8988T (cell line): ENCODE measurements at places on chromosomes 13 and 19.
A peak's percentile ranks its signal among the peaks of the same experiment; 100 is the strongest.

- no peak for DNase-seq
Observed at GRCh38 chr19:33429891-33430673, 56.6 kb downstream of the CEBPG start.

GRCh38 chr19:39160523-39160861 lies 34.9 kb downstream of the PAK4 start:
- DNase-seq, result no peak

- DNase-seq, result no peak
Observed at GRCh38 chr13:80083853-80084676, 256.9 kb downstream of the SPRY2 start.

GRCh38 chr19:56720281-56720680 lies 48.7 kb upstream of the ZNF835 start:
- DNase-seq, result no peak

DNA sequence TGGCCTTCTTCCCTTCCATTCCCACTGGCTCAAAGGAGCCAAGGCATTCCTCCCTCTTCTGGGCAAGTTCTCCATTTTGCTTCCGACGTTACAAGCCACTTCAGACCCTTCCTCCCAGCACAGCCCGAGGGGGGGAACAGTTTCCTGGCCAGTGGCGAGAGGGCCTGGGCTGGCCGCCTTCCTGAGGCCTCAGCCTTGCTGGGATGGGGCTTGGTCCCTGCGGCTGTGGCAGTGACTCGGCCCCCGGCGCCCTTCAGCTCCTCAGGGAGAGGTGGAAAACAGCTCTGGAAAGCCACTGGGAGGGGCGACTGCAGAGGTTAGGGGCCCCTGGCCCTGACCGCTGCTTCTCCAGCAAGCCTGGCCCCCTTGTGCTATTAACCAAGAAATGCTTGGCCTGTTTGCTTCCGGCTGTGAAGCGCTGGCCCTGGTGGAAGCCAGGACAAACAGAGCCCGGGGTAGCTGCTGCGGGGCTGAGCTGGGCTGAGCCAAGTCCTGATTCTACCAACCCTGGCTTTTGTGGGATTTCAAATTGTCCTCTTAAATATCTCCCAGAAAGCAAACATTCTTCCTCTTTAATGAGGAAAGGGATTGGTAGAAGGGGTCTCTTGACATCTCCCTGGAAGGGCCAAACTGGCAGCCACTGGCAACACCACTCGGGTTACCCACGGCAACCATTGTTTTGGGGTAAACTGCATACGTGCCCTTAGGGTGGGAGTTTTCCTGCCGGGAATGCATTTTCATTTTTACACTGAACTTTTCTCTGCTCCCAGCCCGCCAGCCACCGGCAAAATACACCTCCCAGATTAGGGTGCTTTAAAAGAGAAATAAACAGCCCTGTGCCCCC lies 38.7 kb downstream of the C13orf46 start:
- no peak for DNase-seq

DNA sequence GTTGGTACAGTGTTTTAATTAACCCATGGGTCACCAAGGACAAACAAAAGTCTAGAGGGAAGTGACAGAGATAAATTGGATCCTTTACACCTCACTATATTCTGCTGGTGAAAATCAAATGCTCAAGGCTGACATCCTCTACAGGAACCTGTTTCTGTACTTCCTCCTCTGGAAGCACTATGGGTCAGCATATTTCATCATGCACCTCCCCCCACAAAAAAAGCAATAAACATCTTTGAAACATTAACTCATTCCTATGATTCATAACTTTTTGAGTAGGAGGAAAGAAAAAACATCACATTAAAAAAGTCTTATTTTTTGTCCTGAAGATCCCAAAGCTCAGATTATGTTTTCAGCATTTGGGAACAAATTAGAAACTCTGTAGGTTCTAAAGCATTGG lies 588.3 kb upstream of the SGCG start:
- no peak for DNase-seq

GRCh38 chr19:45643024-45643926 lies 4.1 kb upstream of the EML2 start:
- peak; percentile 81 for DNase-seq

DNA sequence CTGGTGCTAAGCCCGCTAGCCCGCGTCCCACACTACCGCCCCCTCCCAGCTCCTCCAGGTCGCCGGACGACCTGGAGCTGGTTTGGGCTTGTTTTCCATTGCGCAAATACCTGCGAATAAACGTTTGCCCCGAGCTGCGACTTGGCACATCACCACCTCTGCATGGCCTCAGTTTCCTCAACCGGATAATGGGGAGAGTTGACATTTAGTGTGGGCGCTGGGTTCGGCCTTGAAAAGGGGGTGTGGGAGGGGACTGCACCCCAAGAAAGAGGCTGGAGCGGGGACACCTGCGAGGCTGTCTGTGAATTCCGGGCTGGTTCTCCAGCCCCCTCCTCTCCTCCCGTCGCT lies 11.0 kb upstream of the JUND start:
- DNase-seq, result no peak

DNA sequence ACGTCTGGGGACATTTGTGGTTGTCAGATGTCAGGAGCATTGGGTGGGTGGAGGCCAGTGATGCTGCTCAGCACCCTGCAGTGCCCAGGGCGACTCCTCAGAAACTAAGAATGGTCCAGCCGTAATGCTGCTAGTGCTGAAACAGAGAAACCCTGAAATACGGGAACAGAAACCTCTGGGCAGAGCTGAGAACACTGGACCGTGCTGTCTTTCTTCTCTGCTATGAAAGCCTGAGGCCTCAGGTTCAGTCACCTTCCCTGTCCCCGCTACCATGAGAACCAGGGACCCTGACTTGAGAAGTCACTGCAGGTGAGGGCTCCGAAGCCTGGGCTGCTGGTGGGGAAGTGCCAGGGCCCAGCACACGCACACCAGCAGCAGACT lies 13.4 kb downstream of the CAPS start:
- DNase-seq, result no peak

- DNase-seq, result no peak
Observed at GRCh38 chr13:25717666-25718197, 334.1 kb downstream of the SHISA2 start.

- no peak for DNase-seq
Observed at GRCh38 chr19:44548736-44549135, 19.3 kb upstream of the CEACAM20 start.

GRCh38 chr13:24167666-24168391 lies 7.3 kb downstream of the SPATA13 start:
- DNase-seq, result no peak

DNA sequence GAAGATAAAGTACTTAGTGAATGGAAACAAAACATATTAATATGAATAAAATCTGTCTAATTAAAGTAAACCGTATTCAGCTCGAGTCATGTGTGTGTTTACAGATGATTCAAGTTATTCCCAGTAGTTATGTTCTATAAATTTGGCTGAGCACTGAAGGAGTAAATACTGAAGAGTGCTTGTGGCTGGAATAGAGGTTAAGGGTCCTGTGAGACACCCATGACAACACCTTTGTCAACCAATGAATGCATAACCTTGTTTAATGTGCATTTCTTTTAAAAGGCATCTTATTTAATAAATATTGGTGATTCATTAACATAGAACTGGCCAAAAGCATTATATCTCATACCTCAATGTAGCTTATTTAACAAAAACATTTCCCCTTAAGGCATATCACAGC lies 577.8 kb upstream of the SLITRK5 start:
- DNase-seq, result no peak

DNA sequence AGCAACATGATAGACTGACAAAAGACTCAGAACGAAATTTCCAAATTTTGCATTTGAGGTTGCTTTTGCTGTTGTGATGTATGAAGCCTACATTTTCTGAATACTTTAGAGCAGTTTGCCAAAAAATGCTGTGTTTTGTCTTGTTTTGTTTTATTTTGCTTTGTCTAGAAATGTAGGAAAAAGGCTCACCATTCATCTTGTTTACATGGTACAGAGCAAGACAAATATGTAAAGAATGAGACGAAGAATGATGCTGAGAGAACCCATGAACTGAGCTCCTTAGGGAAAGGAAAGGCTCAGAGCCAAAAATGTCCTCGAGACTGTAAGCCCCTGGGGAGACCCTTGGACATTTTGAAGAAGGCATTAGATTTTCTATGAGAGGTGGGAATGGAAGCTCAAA lies 6.8 kb upstream of the SPART start:
- no peak for DNase-seq

DNA sequence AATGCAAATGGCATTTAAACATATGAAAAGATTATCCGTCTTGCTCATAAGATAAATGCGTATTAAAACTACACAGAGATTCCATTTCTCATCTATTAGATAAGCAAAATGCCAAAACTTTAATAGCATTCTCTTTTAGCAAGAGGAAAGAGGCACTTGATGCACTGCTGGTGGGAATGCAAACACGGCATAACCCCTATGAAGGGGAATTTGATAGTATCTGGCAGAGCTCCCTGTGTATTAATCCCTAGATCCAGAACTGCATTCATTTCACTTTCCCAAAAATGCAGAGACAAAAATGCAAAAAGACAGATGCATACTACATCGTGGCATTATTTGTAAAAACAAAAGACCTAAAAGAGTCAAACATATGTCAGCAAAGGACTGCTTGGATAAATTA lies 193.6 kb upstream of the STARD13 start:
- DNase-seq, result no peak

DNA sequence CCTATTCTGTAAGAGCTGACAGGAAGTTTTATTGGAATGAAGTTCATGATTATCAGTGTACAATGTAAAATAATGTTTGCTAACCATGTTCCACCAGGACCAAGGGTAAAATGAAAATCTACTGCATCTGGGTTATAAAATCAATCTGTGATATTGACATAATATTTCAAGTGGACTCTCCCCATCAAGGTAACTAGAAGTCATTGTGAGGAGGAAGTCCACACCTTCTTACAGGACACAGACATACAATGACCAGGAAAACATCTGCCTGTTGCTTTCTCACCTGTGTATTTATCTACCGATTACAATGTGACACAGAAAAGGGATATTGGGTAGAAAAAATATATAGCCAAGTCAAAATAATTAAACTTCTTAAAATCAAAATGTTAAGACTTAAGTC lies 140.7 kb upstream of the RFC3 start:
- DNase-seq, result no peak

DNA sequence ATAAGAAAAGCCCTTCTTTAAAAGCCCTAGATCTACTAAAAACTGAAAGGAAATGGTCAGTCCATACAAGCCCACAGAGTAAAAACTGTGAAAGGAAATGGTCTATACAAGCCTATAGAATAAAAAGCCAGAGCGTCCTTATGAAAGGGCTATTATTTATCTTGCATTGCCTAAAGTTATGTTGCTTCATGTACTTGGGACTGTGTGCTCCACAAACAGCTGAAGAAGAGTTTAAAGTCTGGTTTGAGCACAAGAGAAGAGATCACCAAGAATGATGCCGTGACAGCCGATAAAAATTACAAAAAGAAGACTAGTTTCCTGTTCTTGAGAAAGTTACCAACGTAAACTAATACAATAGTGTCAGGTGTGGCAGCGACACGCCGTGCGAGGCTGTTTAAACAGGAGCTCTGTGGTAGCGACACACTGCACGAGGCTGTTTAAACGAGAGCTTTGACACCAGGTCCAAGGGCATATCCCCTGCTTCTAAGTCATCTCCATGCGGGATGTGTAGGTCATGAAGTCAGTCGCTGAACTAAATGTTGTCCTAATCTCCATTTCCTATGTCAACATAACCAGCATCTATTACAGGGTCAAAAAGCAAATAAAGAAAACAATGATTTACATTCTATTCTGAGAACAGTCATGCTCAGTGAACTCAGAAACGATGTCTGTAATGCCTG lies 24.9 kb downstream of the PCID2 start:
- no peak for DNase-seq

DNA sequence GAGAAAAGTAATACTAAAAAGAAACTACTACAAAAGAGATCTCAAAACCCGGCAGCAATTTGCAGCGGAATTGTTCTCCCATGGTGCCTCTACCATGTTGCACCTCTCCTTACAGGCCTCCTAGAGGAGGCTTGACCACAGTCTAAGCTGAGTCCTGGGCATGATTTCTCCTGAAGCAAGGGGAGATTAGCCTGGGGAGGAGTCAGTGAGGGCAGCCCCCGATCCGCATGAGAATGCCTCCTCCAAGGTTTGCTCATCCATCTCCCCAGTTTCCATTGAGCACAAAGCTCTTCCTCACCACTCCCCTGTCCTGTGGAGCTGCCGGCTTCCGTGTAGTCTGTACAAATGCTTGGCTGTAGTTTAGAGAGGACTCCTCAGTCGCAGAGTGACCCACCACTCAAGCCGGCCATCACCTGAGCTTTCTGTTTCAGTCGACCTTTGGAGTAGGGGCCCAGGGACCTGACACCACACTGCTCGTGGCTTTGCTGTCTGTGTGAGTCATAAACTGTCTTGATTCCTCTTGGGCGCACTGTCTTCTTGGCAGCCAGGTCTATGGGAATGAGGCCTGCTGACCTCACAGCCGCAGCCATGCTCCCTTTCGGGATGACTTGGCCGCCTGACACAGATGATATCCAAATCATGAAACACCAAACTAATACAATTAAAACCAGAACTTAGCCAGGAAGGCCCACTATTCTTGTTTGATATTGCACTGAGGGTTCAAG lies 72.3 kb downstream of the C1QTNF9 start:
- no peak for DNase-seq

- no peak for DNase-seq
Observed at GRCh38 chr13:111051041-111051725, 63.9 kb upstream of the ARHGEF7 start.

DNA sequence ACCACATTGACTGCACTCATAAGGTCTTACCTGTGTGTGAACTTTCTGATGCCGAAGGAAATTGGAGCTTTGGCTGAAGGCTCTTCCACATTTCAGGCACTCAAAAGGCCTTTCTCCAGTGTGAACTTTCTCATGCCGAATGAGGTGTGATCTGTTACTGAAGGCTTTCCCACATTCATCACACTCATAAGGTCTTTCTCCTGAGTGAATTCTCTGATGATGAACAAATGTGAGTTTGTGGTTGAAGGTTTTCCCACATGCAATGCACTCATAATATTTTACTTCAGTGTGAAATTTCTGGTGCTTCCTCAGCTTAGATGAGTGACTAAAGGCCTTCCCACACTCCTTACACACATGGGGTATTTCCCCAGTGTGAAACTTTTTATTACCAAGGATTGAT lies 5.7 kb downstream of the ZNF132 start:
- no peak for DNase-seq

GRCh38 chr19:27750391-27751043 lies 1462.4 kb downstream of the UQCRFS1 start:
- no peak for DNase-seq

- DNase-seq, result no peak
Observed at GRCh38 chr19:6246174-6247006, 33.4 kb downstream of the MLLT1 start.

- DNase-seq, result no peak
Observed at GRCh38 chr13:43992211-43992610, 112.5 kb downstream of the LACC1 start.

GRCh38 chr13:104571161-104571892 lies 1505.1 kb upstream of the SLC10A2 start:
- DNase-seq, result no peak

- no peak for DNase-seq
Observed at GRCh38 chr13:22505489-22505888, 675.3 kb upstream of the SGCG start.

GRCh38 chr13:31477961-31478360 lies 261.4 kb upstream of the RXFP2 start:
- DNase-seq, result no peak
